Activated CD4-positive, alpha-beta T cell treated with anti-CD3 and anti-CD28 coated beads, Interleukin-2, amount 10 ng/mL, durations not matched to agents 24 days and 14 days (primary cell): ENCODE measurements at places on chromosomes 7 and 10.

DNA sequence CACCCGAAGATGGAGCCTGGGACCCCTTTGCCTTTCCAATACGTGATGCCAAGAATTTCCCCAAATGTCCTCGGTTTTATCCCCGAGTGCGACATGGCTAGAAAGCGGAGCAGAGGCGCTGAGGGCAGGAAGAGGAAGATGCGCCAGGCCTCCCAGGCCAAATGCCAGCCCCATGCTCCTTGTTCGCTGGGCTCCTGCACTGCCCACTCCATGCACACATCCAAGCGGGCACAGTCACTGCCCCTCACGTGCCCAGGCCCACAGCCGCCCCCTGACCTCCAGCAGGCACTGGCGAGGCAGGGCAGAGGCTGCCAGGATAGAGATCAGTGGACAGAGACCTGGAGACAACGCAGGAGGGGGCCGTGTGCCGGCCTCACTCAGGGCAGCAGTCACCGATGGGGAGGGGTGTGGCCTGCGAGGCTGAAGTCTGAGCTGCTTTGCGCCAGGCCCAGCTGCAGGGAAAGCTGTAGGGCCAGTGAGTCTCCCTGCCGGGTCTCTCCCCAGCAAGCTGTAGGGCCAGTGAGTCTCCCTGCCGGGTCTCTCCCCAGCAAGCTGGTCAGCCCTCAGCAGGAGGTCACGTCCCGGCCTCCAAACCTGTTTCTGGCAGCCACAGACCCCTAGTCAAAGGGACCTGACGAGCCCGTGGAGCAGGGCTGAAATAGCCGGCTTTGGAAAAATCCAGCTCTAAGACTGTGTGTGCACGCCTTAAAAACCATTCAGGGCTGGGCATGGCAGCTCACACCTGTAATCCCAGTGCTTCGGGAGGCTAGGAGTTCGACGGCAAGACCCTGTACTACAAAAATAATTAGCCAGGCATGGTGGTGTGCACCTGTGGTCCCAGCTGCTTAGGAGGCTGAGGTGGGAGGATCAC, 100.6 kb upstream of the DIP2C start:
- DNase-seq: no peak

DNA sequence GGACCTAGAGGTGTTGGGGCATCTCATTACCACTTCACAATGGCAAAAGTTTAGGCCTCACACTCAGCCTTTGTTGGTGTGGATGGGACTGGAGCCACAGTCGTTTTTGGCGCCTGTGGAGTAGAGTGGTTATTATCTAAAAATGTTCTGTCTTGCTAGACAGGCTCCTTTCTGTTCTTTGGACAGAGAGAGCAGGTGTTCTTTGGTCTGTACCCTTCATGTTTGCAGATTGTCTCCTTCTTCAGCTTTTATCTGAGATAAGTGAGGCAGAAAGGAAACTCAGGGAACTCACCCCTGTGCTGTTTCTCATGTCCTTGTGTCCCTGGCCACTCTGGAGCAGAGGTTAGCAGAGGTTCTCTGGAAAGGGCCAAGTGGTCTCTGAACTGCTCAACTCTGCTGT, 103.7 kb downstream of the CCNY start:
- no peak for DNase-seq

DNA sequence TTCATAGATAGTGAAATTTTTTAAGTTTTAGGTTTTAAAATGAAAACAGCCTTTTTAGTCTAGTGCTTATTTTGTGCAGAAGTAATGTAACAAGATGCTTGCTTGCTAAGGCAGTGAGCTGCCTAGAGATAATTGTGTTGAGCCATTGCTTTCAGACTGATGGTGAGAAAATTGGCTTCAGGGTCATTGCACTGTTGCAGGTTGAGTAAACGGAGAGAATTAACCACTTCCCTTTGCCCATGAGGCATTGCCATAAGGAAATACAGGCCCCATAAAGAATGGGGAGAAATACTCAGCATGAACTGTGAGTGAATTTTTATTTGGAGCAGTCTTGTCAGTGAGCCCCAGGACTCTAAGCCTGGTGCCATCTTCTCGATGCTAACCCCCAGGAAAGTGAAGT, 140.5 kb downstream of the LRRC4 start:
- no peak for DNase-seq

DNA sequence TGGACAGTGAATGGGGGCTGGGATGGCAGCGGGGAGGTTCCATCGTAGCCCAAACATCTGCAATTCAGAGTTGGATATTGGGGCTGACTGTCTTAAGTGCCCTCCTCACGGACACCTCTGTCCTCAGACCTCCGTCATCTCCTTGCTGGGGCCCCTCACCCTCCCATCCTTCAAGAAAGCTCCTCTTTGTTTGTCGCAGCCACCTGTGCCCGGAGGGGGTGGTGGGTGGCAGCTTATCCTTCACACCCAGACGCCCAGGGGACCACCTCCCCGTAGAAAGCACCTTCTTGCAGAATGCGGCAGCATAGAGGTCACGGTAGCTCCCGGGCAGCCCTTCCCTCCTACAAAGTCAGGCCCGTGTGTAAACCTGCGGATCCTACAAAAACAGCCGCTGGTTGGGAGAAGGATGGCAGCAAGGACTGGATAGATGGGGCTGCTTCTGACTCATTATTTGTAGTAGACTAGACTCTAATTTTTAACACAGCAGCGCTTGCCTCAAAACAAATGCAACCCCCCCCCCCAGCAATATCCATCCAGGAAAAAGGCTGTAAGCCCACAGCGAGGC, 1.3 kb upstream of the PTPRN2 start:
- DNase-seq: no peak

DNA sequence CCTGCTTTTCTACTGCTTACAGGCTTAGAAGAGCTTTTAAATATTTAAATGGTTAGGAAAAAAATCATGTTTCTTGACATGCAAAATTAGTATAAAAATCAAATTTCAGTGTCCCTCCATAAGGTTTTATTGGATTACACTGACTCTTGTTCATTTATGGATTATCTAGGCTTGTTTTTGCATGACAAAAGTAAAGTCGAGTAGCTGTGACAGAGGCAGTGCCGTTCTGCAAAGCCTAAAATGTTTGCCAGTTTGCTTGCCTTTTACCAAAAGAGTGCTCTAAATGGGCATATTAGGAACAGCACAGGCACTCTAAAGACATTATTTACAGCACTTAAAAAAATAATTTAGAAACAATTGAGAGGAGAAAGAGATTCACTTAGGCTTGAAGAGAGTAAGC, 139.6 kb downstream of the TSPAN12 start:
- DNase-seq: no peak

GRCh38 chr10:24556126-24556749, 167.4 kb downstream of the ARHGAP21 start:
- no peak for DNase-seq

DNA sequence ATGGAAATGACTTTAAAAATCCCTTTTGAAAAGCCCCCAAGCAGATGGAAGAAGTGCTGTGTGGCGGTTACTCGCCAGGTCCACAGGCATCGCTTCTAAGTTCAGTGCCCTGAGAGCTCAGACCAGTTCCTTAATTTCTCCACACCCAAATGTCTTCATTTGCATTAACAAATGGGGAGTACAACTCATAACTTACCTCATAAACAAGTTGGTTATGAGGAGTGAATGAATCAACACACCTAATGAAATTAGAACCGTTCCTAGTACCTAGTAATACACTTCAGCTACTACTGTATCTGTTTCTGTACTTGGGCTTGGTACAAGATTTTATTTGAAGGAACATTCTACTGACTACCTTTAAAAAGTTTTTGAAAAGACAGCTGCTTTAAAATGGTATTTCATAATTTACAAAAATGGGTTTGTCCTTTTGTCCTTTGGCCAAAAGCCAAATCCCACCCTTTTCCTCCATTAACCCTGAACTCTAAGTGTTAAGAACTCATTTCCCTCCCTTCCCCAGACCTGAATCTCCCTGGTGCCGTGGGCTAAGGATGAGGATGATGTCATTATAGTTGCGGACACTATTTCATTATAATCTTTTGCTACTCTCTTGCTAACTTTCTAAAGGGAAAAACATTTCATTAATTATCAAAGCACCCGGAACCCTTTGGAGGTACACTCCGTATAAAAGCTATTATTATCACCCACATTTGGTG, 221.5 kb upstream of the CELF2 start:
- no peak for DNase-seq

DNA sequence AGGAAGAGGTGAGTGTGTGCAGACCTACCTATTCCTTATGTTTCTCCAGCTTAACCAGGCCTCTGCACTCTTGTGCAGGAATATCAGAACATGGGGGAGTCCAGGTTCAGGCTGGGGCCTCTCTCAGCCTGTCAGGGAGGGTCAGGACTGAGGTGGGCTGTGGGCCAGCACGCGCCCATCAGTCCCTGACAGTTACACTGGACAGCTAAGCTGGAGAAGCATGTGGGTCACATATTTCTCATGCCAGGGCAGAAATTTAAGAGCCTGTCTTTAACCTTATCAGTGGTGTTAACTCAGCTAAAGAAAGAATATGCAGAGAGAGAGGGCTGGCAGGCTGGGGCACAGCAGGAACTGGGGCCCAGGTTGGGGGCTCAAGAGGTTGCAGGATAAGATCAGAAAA, 8.7 kb upstream of the POLD2 start:
- no peak for DNase-seq

- no peak for DNase-seq
Measured at GRCh38 chr10:80491251-80492102, 37.4 kb downstream of the TSPAN14 start.

DNA sequence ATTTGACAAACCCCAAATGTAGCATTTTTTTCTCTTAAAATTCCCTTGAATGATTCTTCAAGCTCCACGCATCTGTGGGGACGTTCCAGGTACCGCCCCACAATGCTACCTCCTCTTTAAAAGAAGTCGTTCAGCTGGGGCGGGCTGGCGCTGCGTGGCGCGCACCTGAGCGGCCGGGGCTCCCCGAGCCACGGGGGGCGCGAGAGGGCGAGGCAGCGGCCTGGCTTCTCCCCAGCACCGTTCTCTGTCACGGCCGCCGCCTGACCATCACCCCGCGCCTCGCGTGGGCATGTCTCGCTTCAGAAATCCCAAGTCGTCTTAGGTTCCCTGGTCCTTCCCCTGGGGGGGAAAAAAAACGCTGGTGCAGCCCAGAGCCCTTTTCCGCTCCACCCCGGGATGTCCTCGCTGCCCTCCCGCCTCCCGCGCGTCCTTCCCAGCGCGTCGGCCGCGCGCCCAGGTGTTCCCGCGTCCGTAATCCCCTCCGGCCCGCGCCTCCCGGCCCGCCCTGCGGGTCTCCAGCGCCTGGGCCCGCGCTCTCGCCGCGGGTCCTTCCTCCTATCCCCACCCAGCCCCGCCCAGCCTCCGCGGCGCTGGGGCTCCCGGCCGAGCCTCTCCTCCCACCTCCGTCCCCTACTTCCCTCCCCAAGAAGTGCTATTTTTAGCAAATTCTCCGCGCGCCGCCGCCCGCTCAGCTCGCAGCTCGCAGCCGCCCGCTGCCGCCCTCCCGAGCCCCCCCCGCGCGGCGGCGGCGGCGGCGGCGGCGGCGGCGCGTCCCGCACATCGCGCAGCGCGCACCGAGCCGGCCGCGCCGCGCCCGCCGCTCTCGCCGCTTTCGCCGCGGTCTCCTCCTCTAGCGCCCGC, 58.7 kb upstream of the PRPS1L1 start:
- DNase-seq: no peak

GRCh38 chr10:56449770-56450169, 88.7 kb upstream of the ZWINT start:
- no peak for DNase-seq

DNA sequence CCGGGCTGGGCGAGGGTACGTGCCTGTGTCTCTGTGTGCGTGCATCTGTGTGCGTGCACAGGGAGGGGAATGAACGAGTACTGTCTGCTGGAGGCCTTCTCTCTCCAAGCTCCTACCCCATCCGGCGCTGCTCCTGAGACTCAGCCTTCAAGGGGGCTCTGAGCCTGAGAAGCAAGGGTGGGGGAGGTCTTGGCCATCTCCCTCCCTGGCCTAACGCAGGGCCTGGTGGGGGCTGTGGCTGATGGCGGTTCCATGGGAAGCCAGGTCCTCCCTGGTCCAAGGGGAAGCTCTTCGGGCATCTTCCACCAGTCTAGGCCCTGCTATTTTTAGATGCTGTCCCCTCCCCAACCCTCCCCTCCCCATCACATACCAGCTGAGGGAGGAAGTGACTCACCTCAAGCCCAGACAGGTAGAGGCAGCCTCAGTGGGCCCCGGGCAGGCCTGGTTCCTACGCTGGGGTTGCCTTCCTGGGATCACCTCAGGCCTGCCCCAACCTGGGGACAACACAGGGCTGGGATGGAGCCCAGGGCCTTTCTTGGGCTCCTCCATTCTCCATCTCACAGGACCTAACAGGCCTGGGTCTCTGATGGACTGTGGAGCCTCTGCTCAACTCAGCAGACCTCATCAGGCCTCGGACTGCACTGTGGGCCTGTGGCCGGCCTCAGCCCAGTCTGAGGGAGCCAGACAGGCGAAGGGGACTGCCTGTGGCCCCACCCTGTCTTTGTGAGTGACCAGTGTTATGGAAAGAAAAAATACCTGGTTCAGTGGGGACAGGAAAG, 32.2 kb downstream of the DNAJB12 start:
- DNase-seq: peak; percentile 78

- DNase-seq: no peak
Measured at GRCh38 chr10:3850999-3851937, 66.3 kb upstream of the KLF6 start.

- no peak for DNase-seq
Measured at GRCh38 chr7:158849768-158850544, 6.4 kb upstream of the DYNC2I1 start.

- DNase-seq: no peak
Measured at GRCh38 chr7:82375713-82376112, 67.9 kb downstream of the CACNA2D1 start.

GRCh38 chr10:125076121-125076825, 84.1 kb downstream of the CTBP2 start:
- DNase-seq: no peak

- DNase-seq: peak; percentile 61
Measured at GRCh38 chr7:88835147-88835728, 39.7 kb upstream of the TEX47 start.

DNA sequence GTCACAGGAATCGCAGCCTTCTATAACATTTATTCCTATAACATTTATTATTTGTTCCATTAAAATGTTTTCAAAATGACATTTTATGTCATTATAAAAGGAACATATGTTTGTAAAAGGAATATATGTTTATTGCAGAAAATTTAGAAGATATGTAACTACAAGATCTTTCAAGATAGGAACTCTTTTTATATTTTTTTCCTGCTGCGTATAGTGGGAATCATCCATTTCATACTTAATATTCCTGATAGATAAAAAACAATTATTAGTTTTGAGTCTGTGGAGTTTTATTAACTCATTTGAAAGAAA, 55.6 kb downstream of the CCNY start:
- no peak for DNase-seq
